ENCODE measurements at places on chromosomes 13 and 19. TPM values are rescaled to one million over a fixed set of nuclear protein-coding genes. Genes with fewer than 3 reads are reported as not detected.

HSD11B1L gene
- 15.2 TPM for polyA plus RNA-seq

GRCh38 chr13:34914416-34914815 lies 27.7 kb upstream of the NBEA start:
- no peak for DNase-seq

DNA sequence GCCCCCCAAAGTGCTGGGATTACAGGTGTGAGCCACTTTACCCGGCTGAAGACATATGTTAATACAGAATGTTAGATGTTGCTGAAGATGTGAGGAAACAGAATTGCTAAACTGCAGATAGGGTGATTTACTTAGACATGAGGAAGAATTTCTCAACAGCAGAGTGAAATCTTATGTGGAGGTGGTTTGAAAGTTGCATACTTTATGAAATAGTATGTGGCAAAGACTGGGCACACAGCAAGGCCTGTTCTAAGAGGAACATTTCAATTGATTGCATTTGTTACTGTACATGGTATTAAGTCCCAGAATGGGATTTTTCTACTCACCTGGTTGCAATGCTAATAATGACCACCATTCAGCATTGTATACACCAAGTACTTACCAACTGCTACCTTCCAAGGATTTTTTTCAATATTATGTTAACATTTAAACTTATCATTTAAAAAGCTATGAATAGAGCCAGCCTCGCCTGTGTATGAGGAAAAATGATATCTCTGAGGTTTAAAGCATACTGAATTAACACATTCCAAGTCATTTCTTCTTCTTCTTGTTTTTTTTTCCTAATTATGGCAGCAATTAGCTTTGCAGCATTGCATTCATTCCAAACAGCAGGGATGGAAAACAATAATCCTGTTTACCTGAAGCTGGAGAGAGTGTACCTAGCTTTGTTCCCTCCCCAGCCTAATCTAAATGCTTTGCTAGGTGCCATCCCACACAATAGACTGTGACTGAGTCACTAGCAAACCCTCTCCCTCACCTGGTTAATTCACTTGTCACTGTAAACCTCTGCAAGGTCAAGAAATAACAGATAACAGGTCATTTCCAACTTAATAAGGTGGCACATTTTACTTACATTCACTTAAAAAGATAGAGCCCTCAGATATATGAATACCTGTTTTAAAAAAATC lies 19.4 kb upstream of the KLF5 start:
- no peak for DNase-seq

- DNase-seq, result no peak
These were observed 102.8 kb downstream of the EFNB2 start for GRCh38 chr13:106432636-106433035.

GRCh38 chr13:99018418-99019180 lies 40.7 kb upstream of the DOCK9 start:
- no peak for DNase-seq

Data from renal pelvis (tissue), 12 donors.